AML-193 (cell line): ENCODE measurements at places on chromosomes 2 and 18.
A peak's percentile ranks its signal among the peaks of the same experiment; 100 is the strongest.

DNA sequence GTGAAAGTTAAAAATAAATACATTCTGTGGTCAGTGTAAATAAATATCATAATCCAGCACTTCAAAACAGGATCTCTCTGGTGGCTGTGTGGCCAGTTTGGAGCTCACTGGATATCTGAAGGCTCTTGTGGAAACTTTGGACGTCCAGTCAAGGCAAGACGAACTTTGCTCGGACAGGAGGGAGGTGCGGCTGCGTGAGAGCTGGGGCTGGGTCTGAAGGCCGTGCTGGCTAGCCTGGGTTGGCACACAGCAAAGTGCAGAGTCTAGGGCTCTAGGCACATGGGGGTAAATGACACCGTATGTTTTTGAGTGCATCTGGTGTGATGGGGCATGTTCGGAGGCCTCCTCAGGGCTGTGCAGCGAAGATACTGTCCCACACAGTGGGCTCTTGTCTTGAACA, 78.9 kb upstream of the TXNDC2 start:
- DNase-seq = no peak

- no peak for DNase-seq
Measured at GRCh38 chr2:239467956-239468490, 67.2 kb upstream of the HDAC4 start.

DNA sequence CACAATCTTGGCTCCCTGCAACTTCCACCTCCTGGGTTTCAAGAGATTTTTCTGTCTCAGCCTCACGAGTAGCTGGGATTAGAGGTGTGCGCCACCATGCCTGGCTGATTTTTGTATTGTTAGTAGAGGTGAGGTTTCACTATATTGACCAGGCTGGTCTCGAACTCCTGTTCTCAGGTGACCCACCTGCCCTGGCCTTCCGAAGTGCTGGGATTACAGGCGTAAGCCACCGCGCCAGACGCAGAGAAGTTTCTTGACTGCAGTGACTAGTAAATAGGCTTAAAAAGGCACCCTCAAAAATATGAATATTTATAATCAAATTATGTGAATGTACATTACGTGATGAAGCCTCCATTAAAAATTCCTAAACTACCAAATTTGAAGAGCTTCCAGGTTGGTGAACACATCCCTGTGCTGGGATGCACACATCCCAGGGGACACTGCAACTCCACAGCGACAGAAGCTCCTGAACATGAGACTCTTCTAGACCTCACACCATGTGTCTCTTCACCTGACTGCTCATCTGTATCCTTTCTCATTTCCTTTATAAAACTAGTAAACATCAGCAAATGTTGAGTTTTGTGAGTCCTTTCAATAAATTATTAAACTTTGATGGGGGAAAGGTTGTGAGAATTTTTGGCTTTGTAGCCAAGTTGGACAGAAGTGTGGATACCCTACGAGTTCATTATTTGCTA, 203.3 kb upstream of the SPOPL start:
- no peak for DNase-seq

- DNase-seq = no peak
Measured at GRCh38 chr2:48558456-48558855, 28.5 kb downstream of the STON1 start.

DNA sequence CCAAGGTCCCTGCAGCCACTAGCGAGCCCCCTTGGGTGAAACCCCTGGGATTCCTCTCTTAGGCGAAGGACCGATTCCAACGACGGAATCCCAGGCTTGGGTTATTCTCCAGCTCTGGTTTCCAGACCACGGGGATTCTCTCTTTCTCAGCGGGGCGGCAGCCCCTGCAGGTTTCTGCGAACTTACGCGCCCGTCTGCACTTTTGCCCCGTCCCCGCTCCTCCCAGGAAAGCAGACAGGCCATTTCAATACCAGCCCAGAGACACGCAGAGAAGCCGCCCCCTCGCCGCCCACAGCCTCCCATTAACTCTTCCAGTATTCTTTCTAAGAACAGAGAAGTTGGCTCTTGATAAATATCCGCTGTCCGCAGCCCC, 1.2 kb downstream of the CBLN2 start:
- DNase-seq = no peak

DNA sequence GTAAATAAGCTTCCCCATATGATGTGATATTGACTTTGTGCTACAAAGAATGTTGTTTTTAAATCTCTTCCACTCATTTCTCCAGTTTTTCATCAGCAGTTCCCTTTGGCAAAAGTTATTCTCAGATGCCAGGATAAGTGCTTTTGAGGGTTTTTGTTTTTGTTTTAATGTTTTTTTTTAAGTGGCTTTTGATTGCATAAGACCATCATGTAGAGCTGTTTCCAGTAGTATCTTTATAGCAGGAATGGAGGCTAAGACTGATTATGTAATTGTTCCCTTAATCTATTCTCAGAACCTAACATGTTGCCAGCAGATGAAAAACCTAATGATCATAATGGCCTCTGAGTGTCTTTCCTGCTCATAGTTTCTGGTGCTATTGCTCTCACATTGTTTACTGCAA, 77.9 kb downstream of the CABLES1 start:
- DNase-seq = no peak

DNA sequence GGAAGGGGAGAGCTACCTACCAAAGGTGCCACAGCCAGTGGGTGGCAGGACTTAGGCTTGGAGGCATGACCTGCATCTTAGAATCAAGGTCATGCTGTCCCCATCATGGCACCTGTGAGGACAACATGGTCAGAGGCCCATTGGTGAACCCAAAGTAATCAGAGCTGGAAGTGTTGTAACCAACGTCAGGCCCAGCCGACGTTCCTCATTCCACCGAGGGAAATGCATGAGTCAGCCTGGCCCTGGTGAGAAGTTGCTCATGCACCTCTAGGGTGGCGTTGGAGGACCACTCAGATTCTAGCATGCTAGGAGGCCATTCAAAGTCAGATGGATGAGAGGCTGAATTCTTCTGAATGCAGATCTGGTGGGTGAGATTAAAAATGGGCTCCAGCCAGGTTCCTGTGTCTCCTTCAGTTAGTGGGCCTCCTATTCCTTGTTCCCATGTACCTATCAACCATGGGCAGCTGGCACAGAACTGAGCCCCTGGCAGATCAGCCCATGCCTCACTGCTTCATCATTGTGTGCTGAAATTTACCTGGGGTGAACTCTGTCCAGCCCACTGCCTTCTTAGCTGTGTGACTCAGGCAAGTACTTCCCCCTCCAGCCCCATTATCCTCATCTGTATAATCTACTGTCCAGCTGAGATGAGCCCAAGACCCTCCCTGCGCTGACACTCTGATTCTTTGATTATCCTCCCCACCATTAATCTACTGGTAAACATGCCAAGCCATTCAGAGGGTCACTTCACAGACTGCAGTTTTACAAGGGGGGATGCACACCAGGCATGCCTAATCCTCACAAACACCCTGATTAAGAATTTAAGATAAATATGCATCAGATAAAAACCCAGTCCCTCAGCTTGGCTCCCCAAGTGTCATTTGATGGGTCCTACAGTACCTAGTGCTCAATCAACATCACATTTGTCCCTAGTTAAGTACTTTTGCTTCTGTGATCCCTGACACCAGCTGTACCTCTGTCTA, 14.0 kb downstream of the SLC14A2 start:
- no peak for DNase-seq

DNA sequence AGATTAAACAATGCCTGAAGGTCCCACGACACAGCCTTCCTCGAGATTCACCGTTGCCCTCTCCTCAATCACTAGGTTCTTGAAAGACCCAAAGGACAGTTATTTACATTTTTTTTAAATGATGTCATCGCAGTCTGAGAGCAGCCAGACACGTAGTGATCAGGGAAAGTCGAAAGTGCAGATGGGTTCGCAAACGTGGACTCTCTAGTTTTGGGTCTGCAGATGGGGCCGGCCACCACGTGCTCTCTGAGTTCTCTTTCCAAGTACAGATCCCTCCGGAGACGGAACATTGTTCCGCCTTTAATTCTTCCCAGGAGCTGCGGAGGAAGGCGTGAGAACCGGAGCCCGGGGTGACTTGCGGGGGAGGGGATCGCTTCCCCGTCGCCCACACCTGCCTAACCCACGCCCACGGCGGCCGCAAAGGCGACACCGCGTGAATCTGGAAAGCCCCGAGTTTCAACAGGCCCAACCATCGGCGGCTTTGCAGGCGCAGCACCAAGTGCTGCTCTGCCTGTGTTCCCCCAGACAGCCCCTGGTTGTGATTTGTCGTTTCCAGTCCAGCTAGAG, 54.3 kb downstream of the PKDCC start:
- DNase-seq = no peak

- no peak for DNase-seq
Measured at GRCh38 chr2:218780851-218781690, 876 bp upstream of the CYP27A1 start.

DNA sequence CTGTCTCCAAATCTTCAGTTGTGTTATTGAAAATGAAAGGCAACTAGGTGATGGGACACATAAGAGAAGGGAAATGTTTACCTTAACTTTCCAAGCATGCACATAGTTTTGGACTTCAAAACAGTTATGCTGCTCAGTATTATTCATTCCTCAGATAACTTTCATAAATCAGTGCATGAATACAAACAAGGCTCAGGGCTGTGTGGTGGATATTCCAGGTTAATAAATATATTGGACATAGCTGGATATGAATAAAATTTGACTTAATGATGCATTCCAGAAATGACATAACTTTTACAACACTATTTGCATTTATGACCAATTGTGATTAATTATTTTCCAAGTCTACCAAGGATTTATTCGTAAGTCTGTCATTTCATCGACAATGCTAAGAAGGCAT, 301.2 kb upstream of the ZNF804A start:
- no peak for DNase-seq

GRCh38 chr18:45617284-45617683, 2.0 kb downstream of the SLC14A2 start:
- no peak for DNase-seq

GRCh38 chr2:209391776-209392401, 32.0 kb upstream of the MAP2 start:
- no peak for DNase-seq

DNA sequence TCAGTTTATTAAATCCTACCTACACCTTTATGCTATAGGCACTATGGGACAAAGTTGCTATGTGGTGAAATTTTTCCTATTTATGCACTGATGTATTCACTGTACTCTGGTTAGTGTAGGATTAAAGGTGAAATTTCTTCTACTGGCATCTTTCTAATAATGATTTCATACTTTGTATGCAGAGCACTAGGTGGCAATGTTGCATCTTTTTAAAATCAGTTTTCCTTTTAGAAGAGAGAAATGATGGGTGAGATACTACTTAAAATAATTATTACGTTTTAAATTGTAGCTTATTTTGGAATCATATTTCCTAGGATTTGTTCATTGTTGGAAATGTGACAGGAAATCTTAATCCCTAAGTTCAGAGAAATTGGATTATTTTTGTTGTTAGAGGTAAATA, 150.9 kb downstream of the CD8B2 start:
- no peak for DNase-seq

DNA sequence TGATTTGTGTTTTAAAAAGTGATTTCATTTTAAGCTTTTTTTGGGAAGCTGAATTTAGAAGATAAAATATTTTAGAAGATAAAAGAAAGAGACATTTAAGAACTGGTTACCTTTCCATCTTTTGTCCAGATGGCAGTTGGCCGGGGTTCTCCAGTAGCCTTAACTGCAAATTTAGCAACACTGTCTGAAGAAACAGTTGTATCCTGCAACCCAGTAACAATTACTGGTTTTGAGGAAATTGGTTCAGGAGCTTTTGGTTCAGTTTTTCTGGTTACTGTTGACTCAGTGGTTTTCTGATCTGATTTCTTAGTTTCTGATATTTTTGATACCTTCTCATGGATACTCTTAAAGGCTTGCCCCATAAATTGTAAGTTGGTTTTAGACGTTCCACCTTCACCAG, 49.9 kb downstream of the PLEKHA3 start:
- DNase-seq = peak; percentile 49

- DNase-seq = no peak
Measured at GRCh38 chr2:105796791-105797190, 52.1 kb downstream of the NCK2 start.

GRCh38 chr2:159735648-159736047, 23.3 kb downstream of the MARCHF7 start:
- DNase-seq = no peak

GRCh38 chr2:75523313-75524275, 37.1 kb downstream of the EVA1A start:
- DNase-seq = no peak

DNA sequence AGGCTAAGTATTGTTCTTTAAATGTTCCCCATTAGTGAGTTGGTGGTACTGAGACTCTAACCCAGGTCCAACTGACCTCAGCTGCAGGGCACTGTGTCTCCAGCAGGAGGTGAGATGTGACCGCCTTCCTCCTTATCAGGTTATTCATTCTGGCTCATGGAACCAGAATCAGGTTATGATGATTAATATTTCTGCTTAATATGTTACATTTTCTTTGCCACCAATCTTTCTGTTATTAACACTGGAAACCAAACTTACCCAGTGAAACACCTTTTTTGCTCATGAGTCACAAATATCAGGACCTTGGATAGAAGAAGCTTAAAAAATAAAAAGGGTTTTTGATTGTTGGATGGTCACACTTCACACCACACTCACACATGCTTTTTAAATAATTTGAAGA, 85.4 kb downstream of the DPP4 start:
- DNase-seq = no peak

- DNase-seq = no peak
Measured at GRCh38 chr2:195500879-195501278, 156.1 kb upstream of the SLC39A10 start.

DNA sequence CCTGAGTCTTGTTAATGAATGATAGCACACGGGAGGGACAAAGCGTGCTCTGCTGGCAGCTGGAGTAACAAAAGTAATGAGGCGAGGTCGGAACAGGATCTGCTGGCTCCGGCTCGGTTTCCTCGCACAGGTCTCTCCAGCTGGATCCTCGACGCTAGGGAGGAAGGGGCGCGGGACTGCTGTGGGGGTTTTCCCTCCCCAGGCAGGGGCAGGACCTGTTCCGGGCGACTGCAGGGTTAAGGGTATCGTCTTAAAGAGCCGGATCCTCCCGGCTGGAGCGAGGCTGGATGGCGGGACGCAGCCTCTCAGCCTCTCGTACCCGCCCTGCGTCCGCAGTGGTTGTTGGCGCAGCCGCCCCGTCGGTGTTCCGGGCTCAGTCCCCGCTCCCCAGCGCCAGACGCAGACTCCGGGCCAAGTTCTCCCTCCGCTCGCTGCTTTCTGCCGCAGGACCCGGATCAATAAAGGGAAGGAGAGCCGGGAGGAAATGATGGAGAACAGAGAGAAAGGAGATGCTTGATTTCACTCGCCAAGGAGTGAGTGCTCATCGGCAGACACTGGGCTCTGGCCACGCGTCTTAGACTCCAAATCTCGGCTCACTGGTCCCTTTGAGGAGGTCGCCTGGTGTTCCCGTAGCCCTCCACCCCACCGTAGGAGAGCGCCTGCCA, 1.1 kb upstream of the LIPG start:
- DNase-seq = no peak

- no peak for DNase-seq
Measured at GRCh38 chr2:113967272-113967671, 77.4 kb downstream of the ACTR3 start.

DNA sequence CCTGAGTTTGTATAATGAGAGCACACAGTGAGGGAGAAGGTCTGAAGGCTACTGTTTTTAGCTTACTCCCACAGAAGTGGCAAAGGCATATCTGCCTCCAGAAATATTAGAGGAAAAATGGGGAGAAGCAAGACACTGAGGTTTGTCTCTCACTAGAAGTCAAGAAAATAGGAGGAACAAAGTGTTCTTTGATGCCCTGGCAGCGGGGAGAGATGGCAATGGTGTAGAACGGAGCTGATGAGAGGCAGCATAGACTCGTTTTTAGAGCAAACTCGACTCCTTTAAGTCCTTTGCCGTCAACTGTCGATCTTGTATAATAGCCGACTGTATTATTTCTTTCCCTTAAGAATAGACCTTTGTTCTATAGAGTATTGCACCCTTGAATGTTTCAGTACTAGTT, 73.8 kb downstream of the ANKRD44 start:
- no peak for DNase-seq
